ENCODE measurements at places on chromosomes 2 and 18.

GRCh38 chr18:63465059-63465458, 11.7 kb upstream of the SERPINB5 start:
- no peak for DNase-seq

DNA sequence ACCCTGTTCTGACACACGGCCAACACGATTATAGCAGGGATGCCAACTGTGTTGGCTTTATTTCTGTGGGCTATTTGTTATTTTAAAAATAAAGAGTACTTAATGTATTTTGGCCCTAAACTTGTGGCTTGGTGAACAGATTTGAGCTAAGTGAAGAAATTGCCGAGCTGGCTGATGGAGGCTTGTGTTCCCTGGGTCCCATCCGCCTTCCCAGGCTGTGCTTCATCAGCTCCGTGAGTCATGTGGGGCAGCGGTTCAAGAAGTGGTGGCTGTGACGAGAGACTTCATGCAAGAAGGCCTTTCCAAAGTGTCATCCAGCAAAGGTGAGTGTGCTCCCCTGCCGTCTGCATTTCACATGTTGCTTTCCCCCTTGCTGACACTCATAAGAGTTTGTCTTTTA, 73.6 kb upstream of the NCK2 start:
- peak; percentile 86 for DNase-seq

DNA sequence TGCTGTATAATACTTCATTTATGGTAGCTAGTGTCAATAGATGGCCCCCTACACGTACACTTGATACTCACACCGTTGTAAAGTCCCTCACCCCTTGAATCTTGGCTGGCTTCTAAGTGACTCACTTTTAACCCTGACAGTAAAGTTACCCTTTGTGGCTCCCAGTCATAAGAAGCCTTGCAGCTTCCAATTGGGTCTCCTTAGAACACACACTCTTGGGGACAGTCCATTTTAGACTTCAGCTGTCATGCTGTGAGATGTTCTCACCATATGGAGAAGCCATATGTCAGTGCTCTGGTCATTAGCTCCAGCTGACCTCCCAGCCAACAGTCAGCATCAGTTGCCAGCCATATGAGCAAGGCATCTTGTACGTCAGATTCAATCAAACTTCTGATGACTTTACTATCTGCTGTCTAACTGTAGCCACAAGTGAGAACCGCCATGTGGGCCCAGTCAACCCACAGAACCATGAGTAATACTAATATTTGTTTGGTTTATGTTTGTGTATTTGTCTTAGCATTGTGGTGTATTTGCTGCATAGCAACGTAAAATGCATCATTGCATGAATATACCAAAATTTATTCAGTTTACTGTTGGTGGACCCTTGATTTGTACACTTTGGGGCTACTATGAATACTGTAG, 68.3 kb downstream of the PTPN4 start:
- DNase-seq: peak; percentile 15

- no peak for DNase-seq
Measured at GRCh38 chr2:207681431-207681830, 30.0 kb upstream of the CCNYL1 start.
